8988T (cell line): ENCODE measurements at places on chromosomes 2 and 18.

DNA sequence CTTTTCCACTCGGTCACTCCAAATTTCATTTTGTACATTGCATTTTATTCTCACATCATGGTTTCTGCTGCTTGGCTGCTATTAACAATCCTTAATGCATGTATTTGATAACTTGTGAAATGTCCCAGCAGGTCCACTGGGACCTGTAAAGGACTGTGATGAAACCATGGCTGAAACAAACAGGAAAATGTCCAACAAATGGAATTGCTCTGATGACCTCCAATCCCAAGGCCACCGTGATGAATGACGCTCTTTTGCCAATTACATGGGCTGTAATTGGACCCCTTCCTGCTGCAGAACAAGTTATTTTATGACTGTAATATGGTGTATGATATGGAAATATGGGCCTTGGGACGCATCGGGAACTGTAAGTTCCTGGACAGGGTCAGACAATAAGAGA, 224.2 kb upstream of the CXCR4 start:
- no peak for DNase-seq

- no peak for DNase-seq
Measured at GRCh38 chr2:9582624-9583023, 27.0 kb upstream of the ADAM17 start.

- no peak for DNase-seq
Measured at GRCh38 chr2:72204156-72204785, 56.6 kb upstream of the CYP26B1 start.

DNA sequence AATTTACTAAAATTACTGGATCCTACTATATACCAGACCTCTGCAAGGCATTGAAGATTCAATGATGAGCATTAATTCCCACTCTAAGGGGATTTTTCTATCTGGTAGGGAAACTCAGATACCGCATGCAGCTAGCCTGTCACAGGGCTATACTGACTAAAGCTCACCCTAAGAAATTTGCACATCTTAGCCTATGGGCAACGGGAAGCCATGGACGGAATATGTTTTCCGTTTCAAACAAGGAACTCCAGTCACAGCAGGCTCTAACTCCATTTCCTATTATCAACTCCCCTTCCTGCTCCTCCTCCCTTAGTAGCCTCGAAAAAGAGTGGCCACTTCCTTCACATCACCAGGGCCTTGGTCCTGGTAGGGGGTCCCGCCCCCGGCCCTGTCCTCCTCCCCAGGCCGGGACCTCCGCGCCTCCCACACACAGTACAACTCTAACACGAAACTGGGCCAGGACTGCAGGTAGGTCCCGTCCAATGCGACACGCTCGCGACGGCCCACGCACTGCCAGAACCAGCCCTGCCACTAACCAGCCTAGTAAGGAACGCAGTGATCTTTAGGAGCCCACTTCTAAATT, 659 bp upstream of the COX5B start:
- no peak for DNase-seq

- no peak for DNase-seq
Measured at GRCh38 chr2:51003345-51004192, 28.4 kb downstream of the NRXN1 start.

GRCh38 chr18:78562531-78562961, 417.1 kb upstream of the SALL3 start:
- no peak for DNase-seq

DNA sequence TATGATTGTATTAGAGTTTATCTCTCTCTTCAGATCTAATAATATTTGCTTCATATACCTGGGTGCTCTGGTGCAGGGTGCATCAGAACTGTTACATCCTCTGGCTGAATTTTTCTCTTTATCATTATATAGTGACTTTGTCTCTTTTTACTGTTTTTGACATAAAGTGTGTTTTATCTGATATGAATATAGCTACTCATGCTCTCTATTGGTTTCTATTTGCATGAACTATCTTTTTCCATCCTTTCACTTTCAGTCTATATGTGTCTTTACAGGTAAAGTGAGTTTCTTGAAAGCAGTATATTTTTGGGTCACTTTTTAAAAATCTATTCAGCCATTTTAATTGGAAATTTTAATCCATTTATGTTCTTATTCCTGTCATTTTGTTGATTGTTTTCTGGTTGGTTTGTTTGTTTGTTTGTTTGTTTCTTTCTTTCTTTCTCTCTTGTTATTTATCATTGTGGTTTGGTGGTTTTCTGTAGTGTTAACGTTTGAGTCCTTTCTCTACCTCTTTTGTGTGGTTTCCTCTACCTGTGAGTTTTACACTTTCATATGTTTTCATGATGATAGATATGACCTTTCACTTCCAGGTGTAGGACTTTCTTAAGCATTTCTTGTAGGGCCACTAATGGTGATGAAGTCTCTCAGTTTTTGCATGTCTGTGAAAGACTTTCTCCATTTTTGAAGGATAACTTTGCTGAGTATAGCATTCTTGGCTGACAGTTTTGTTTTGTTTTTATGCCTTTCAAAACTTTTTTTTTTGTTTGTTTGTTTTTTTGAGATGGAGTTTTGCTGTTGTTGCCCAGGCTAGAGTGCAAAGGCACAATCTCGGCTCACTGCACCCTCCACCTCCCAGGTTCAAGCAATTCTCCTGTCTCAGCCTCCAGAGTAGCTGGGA, 54.9 kb downstream of the CCNT2 start:
- no peak for DNase-seq

DNA sequence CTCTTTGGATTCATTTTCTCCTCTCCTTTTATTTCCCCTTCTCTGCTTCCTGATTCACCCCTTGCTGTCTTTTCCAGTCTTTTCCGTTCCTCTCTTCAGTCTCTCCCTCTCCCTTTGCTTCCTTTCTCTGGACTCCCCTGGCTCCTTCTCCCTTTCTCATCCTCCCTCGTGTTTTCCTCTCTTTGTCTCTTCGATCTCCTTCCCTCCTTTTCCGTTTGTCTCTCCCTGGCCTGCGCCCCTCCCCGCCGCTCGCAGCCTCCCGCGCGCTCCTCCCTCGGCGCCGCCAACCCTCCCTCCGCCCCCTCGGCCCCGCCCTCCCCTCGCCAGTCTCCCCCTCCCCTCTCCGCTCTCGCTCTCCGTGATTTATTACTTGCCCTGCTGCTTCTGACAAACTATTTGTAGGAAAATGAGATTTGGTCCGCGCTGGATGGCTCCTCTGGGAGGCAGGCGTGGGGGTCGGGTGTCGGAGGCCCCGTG, 46.0 kb upstream of the PAX8 start:
- peak; percentile 80 for DNase-seq

GRCh38 chr2:68367953-68368653, 3.0 kb downstream of the PLEK start:
- DNase-seq: no peak

- DNase-seq: no peak
Measured at GRCh38 chr18:21452796-21453510, 147.6 kb downstream of the ESCO1 start.

GRCh38 chr2:65353927-65354326, 78.5 kb downstream of the SPRED2 start:
- DNase-seq: no peak

DNA sequence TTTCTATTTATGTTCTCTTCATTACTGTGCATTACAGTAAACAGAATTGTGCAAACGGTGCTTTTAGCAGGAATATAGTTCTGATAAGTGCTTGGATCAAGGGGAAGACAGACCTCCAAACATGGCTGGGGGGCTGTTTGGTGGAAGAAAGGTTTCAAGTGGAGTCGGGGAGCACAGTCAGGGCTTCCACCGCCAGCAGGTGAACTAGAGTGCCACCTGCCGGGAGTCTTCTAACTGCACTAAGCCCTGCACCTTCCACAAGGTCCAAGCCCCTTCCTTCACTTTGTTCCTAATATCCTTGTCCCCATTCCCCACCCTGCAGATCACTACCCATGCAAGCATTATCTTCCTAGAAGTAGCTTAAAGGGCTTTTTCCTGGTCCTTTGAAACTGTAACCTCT, 11.1 kb downstream of the ONECUT2 start:
- no peak for DNase-seq

DNA sequence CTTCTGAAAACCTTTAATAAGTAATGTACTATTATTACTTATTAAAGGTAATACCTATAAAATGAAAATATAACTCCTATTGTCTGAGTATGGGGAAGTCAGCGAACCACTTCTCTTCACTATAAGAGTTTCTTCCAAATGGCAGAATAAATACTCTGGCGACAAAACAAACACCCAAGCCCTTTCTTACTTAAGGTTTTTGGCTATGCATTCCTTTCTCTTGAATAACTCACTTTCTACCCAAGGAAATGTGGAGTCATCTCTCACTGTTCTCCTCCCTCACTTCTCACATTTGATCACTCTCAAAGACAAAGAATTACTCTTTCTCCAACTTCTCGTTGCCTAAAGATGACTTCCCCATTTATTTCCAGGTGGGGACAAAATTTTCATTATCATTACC, 816.8 kb upstream of the CRIM1 start:
- no peak for DNase-seq

- no peak for DNase-seq
Measured at GRCh38 chr2:62265106-62265505, 69.2 kb downstream of the B3GNT2 start.

- peak; percentile 64 for DNase-seq
Measured at GRCh38 chr2:10188211-10188610, 65.7 kb downstream of the RRM2 start.

GRCh38 chr2:173161040-173161439, 85.4 kb downstream of the MAP3K20 start:
- no peak for DNase-seq

GRCh38 chr18:48555465-48555995, 16.7 kb downstream of the CTIF start:
- no peak for DNase-seq

GRCh38 chr18:68861365-68861764, 63.5 kb downstream of the CCDC102B start:
- DNase-seq: no peak

DNA sequence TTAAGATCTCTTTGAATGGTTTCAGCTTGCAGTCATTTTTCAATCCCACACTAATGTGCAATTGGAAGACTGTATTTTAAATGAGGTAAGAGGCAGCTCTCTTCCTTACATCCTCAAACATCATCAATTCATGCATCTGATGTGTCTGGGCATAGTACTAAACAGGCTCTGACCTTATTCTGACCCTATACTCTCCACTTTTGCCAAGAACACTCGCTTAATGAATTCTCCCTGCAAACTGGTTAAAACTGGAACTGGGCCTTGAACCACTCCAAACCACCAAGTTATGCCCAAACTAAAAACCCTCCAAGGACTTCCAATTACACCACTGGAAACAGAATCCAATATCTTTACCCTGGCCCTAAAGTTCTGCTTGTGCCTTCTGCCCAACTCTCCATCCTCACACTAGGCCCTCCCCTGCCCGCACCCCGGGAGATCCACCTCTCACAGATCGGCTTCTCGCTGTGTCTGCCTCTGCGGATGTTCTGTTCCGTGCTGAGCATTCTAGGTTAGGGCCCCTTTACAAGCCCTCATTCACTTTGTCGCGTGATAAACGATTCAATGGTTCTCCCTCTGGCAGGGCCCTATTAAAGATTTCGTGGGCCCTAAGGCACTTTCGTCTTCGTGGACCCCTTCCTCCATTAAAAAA, 1.2 kb downstream of the M1AP start:
- DNase-seq: no peak

DNA sequence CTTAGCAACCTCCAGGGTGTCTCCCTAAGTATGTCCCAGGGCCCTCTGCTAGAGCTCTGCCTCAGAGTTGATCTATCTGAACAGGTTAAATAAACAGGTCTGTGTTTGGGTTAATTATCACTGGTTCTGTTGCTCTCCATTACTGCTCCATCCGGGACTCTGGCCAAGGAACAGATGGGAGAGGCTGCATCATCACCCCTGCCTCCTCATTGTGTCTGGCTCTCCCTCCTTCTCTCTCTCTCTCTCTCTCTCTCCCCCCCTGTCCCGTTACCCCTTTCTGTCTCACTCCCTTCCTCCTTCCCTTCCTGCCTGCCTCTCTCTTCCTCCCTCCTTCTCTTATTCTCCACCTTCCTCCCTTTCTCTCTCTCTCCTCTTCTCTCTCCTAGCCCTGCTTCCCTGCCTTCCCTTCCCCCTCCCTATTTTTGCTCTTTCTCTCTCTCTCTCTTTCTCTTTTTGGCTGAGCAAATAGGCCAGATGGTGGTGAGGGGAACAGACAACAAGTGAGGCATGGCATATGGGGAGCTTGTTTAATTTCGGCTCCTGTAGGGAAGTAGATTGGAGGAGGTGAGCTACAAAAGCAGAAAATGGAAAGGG, 62.1 kb downstream of the SETBP1 start:
- no peak for DNase-seq

DNA sequence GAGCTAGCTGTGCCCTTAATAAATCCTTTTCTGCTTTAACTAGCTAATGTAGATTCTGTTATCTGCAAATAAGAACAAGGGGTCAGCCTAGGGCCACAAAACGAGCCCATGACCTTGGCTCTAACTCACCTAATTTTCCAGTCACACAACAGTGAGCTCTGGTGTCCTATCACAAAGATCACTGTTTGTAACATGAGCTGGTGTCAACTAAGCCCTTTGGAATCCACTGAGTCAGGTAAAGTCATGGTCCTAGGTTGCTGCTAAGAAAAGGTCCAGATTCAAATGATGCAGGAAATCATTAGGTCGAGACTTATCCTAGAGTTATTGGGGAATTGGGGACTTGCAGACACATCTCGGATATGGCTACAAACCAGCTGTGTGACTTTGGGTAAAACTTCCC, 49.9 kb downstream of the ST8SIA5 start:
- DNase-seq: peak; percentile 42

DNA sequence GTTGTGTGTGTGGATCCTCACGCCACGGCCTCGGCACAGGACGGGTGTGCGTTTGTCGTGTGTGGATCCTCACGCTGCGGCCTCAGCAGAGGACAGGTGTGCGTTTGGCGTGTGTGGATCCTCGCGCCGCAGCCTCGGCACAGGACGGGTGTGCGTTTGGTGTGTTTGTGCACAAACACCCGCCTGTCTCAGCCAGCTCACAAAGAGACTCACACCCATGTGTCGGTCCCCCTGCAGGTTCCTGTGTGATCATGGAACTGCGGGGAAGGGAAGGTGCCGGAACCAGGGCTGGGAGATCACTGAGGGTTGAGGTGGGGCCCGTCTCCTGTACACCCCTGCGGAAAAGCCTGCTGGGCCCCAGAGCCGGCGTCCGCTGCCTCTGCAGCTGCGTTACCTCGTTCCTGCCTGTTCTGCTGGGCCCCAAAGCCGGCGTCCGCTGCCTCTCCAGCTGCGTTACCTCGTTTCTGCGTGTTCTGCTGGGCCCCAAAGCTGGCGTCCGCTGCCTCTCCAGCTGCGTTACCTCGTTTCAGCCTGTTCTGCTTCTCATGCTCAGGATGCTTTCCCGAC, 53.6 kb downstream of the CTDP1 start:
- no peak for DNase-seq
